ENCODE measurements at places on chromosomes 16 and 17. TPM values are rescaled to one million over a fixed set of nuclear protein-coding genes. Genes with fewer than 3 reads are reported as not detected.

DNA sequence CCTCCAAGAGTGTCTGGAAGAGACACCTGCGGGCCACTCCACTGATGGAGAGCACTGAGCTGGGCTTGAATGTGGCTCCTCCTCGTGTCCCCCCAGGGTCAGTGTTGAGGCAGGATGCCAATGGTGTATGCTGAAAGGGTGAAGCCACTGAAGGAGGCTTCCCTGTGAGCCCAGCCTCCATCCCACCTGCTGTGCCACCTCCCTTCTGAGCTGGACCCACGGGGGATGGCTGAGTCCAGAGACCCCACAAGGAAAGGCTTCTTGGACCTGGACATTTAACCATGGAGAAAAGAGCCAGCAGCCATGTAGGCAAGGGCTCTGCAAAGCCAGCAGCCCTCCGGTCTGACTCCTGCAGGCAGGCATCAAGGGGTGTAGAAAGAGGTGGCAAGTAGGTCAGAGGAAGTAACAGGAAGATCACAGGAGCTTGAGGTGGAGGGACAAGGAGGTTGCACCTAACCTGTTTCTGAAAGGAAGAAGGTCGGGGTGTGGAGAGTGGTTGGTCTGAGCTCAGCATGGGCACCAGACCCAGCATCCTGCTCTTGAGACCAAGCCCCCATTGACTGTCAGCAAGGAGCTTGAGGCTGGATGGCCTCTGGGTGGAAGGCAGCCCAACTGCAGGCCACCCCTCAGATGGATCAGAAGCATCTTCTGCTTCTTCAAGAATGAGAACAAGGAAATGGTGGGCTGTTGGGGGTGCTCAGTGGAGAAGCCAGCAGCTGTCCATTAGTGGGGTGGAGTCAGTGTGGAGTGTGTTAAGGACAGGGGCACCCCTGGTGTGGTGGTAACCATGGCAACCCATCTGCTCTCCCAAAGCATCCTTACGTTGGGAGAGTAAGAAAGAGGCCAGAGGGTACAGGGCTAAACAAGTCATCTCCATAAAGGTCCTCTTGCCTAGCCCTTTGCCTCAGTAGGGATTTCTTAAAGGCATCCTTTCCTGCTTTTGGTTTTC lies 80.7 kb downstream of the PLD6 start:
- DNase-seq: no peak

Gene MYO18A
- 36.6 TPM for total RNA-seq

DNA sequence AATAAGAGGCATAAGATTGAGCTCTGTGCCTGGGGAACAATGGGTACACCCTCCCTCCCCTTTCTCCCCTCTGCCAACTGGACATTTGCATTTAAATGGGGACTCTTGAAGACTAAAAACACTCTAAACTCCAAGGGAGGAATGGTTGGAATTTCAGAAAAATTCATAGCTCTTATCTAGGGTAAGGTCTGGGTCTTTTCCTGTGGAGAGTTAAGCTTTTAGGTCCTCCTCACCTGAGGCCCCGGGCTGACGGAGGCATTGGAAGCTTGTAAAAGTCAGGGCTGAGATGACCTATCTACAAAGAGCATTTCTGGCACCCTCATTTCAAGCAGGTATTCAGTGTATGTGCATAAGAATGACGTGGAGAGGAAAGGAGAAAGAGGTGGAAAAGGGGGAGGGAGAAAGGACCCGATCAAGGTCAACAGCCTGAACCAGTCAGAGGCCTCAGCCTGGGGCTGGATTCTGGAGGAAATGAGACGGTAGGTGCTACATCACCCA lies 78.0 kb downstream of the RAP1GAP2 start:
- DNase-seq: peak; percentile 87

GRCh38 chr17:353213-353837 lies 718 bp upstream of the RPH3AL start:
- DNase-seq: no peak

DNA sequence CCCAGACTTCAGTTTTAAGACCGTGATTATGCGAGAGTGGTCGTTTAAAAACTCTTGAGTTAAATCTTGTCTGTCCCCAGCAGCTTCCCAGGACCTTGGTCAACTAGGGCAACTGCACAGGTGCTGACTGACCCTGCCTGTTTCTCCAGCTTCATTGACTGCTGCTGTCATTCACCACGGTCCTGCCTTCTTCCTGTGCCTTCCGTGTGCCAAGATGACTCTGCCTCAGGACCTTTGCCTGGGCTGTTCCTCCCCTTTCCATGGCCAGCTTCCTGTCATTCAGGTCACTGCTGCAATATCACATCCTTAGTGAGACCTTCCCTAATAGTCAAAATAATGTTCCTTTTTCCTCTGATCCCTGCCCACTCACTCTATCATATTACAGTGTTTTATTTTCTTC lies 3.9 kb downstream of the KIAA0513 start:
- DNase-seq: no peak

Gene MAPT
- total RNA-seq: 2.4 TPM

GRCh38 chr17:7885367-7886226 lies 3.0 kb upstream of the CHD3 start:
- DNase-seq: no peak

DNA sequence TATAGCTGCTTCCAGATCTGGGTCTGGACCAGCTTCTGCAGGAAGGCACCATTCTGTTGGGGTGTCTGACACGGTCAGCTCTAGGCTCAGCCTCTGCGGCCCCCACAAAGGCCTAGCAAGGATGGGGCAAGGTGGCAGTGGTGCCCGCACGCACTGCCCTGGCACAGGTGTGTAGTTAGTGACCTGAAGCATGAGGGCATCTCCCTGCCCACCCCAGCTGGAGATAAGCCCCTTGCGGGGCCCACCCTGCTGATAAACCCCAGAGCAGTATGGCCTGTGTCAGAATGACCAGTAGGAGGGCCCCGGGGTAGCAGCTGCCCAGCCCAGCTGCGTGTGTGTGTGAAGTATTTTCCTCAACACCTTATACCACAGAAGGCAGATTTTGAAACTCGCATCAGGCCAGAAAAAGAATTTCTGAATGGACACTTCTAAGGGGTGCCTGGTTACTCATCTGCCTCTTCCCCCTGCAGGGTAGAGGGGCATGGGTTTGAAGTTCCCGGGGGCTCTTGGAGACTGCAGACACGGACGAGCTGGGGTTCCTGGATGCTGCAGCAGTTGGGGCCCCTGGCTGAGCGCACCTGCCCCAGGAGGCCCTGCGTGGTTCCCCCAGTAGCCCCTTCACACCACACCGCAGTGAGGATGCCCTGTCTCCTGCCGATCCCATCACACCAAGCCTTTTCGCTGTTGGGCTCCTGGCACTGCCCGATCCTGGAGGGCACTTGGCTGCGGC lies 4.5 kb downstream of the ARHGDIA start:
- no peak for DNase-seq

Gene NPIPB8
- not detected for total RNA-seq

- DNase-seq: no peak
Measured at GRCh38 chr17:21505819-21506815, 130.0 kb downstream of the KCNJ12 start.

DNA sequence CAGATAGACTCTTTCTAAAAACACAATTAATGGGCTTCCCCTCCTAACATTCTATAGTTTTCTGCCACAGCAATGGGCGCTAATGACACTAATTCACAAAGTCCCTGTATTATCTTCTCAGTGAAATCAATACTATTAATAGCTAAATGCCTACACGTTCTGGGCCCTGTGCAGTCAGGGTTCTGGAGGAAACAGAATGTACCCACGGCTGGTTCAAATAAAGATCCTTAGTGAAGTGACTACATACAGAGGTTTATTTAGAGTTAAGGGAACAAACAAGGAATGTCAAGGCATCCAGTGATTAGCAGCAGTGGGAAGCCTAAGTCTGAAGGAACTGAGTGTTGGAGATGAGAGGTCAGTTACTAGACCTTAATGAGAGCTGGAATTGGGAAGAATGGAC lies 43.5 kb upstream of the MTMR4 start:
- DNase-seq: no peak

Gene TBX2
- not detected for total RNA-seq

DNA sequence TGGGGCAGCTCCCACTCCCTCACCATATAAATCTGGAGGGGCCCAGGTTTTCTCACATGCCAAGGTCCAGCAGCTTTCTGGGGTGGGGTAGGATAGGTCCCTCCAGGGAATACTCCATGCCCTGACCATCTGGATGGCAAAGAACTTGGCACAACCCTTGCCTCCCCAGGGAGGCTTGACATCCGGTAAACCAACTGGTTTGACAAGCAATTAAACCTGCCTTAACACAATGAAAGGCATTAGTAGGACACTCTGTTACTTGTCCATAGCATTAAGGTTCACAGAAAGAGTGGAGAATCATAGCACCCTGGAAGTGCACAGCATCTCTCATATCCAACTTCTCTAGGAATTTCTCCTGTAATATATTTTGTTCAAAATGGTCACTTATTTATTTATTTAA lies 63.9 kb upstream of the MAF start:
- DNase-seq: no peak

- no peak for DNase-seq
Measured at GRCh38 chr17:7515911-7516610, 31.9 kb downstream of the POLR2A start.

DNA sequence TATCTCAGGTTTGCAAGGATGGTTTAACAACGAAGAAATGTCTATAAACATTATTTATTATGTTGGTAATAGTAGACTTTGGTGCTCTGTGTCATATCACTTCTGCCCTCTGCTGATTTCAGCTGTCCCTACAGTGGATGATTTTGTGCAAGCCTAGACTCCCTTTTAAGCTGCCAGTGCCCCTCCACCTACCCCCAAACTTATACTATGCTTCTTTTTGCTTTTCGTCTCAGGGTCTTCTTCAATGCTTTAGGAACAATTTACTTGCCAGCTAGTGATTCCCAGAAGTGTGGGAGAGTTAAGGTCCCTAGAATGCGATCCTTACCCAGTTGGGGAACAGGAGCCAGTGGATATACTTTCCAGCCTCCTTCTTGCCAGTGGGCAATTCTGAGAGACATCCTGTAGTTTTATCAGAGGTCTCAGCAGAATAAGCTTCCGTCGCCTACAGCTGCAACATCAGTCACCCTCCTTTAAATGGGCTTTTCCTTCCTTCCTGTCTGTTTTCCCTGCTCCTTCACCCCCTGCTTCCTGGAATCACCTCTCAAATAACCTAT lies 4.1 kb downstream of the ICAM2 start:
- peak; percentile 38 for DNase-seq

GRCh38 chr17:66935717-66936116 lies 28.8 kb upstream of the CACNG4 start:
- DNase-seq: no peak

DNA sequence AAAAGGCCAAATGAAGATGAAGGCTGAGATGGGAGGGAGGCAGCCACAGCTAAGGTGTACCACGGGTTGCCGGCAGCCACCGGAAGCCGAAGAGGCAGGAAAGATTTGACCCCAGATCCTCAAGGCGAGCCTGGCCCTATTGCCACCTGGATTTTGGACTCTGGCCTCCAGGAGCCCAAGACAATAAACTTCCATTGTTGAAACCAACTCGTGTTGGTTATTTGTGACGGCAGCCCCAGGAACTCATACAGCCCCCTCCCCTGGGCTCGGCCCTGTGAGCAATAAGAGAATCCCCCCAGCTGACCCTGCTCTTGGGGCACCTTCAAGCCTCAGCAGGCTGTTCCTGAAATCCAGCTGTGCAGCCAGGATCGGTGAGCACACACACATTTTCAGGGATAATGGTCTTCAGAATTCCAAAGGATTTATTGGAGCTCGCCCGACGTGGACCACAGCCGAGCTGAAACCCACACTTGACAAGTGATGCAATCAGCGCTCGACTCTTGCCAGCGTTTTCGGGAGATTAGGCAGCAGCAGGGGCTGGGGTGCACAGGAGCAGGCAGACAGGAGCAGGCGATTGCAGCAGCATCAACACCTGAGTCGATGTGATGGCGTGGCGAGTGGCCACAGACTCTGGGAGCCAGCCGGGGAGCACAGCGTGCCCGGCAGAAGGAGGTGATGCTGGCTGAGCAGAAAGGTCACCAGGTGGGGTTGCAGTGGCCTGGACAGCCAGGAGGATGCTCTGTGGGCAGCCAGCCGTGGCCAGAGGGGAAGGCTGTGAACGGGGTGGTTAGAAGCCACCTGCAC lies 22.4 kb upstream of the CBX4 start:
- no peak for DNase-seq

Gene UMOD
- not detected for total RNA-seq

DNA sequence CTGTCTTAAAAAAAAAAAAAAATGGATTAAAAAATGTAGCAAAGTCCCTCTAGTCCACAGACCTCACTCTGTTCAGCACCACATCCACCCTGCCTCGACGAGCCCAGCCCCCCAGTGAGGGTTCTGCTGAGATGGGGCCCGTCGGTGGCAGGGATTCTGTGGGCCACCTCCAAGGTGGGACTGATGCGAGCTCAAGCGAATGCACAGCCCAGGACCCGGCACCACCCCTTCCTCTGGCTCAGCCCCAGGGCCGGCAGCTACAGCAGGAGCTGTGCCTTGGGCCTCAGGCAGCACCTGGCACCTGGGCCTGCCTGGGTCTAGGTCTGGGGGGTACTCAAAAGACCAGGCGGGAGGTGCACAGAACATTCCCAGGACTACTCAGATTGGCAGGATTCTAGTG lies 59.5 kb downstream of the ZNF778 start:
- no peak for DNase-seq

DNA sequence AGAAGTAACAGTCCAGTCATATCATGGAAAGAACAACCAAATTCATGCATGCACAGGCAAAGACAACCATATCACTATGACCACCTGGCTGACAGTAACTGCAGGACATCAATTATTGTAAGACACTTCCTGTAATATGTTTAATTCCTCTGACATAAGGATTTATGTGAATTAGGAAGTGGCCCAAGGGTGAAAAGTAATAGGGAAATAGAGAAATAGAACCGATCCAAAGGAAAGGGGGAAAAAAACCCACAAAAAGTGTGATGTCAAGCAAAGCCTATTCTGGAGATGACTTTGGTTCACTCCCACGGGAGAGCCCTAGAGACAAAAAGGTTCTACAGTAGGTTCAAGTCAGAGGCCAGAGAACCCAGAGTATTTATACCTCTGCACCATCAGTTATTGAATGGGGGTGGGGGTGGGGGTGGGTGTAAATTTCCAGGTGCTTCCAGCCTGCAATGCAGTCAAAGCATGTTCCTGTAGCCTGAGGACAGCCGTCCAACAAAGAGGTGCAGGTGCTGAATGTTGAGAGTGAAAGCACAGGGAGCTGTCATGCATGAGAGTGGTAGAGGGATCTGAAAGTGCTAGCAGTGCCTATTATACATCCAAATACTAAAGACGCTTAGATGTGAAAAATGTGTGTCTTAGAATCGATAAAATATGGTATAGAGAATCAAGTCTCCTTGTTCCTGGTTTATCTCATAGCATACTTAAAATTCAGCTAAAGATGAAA lies 95.6 kb upstream of the HLF start:
- DNase-seq: no peak
